ENCODE measurements at places on chromosomes 1 and 21.

GRCh38 chr1:87728169-87728568, 399.5 kb downstream of the LMO4 start:
- no peak overlapping the region for H3K4me3 ChIP-seq
- H3K27ac ChIP-seq: no peak overlapping the region
- DNase-seq: no peak
- H3K4me1 ChIP-seq: no peaks in the 10 kb centered on the region

DNA sequence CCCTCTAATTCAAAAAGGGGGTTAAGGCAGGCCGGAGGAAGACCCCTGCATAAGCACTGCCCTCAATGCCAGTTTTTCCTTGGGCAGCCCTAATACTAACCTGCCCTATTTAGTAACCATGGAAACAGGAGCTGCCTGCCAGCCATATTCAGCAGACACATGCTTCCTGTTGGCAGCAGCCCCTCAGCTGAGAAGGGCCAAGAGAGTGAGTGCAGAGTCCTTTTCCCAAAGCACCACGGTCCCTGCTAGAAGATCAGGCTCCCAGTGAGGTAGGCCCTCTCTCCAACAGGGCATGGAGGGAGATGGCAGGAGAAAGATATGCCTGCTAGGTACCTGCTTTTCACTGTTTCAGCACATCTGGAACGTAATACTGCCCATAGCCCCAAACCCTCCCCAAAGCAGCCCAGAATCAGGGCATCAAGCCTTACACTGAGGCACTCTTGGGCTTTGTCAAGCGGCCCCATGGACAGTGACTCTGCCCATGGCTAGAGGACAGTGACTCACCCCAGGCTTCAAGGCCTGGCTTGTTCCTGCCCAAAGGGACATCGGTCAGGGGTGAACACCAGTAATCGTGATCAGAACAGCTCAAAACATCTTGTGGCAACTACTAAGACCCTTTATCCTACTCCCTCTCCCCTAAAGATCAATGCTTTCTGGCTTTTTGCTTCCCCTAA, 64.5 kb downstream of the BCAR3 start:
- no peaks in the 10 kb centered on the region for H3K36me3 ChIP-seq
- H3K4me3 ChIP-seq: no peak overlapping the region
- no peak for DNase-seq
- H3K27me3 ChIP-seq: no peaks in the 10 kb centered on the region

DNA sequence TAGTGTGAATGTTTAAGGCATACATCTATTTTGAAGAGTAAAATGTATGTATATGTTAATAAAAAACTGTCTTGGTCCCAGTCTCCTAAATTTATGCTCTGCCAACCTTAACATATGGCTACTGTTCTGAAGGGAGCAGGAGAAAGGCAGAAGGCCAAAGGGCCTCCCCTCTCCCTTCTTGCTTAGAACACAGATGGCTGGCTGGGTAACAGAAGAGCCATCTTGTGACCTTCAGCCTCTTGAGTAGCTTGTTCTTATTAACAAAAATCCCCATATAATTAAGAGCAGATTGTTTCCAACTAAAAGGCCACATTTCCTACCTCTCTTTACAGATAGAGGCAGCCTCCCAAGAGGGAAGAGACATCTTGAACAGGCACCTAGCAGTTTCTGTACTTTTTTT, 36.1 kb downstream of the EPB41 start:
- no peaks in the 10 kb centered on the region for H3K27me3 ChIP-seq
- H3K4me3 ChIP-seq: no peak overlapping the region
- DNase-seq: no peak
- no peaks in the 10 kb centered on the region for H3K4me1 ChIP-seq
- H3K27ac ChIP-seq: no peak overlapping the region
- H3K36me3 ChIP-seq: no peaks in the 10 kb centered on the region

DNA sequence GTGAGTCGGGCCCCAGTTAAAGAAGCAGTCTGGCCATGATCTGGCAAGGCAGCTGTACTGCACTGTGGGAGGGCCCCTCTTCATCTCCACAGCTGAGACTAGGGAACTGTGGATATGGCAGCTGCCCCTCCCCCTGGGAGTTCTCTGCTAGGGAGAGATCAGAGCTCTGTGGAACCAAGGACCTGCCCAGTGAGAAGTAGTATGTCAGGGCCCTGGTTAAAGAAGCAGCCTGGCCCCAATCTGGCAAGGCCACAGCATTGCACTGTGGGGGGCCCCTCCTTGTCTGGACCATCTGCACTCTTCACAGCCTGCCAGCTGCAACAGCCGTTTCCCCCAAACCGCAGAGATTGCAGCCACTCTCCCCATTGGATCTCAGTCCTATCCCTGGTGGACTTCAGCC, 208.5 kb downstream of the DNAH14 start:
- H3K36me3 ChIP-seq: no peaks in the 10 kb centered on the region
- no peaks in the 10 kb centered on the region for H3K4me1 ChIP-seq
- no peak for DNase-seq
- H3K4me3 ChIP-seq: no peak overlapping the region
- no peaks in the 10 kb centered on the region for H3K27me3 ChIP-seq

- no peaks in the 10 kb centered on the region for H3K27me3 ChIP-seq
- DNase-seq: no peak
- H3K4me3 ChIP-seq: no peak overlapping the region
- H3K4me1 ChIP-seq: peaks cover 90% of the 10 kb centered on the region
- no peaks in the 10 kb centered on the region for H3K36me3 ChIP-seq
These were observed 38.5 kb downstream of the MAP3K7CL start for GRCh38 chr21:29168891-29169315.

GRCh38 chr1:202807451-202807925, 733 bp downstream of the KDM5B start:
- H3K4me3 ChIP-seq: peak overlapping the region; percentile 92
- H3K27me3 ChIP-seq: no peaks in the 10 kb centered on the region
- H3K27ac ChIP-seq: no peak overlapping the region
- peaks cover 53% of the 10 kb centered on the region for H3K4me1 ChIP-seq

GRCh38 chr1:230465691-230466090, 39.6 kb upstream of the PGBD5 start:
- peaks cover 2% of the 10 kb centered on the region for H3K27me3 ChIP-seq
- no peaks in the 10 kb centered on the region for H3K36me3 ChIP-seq
- H3K27ac ChIP-seq: no peak overlapping the region
- DNase-seq: no peak

DNA sequence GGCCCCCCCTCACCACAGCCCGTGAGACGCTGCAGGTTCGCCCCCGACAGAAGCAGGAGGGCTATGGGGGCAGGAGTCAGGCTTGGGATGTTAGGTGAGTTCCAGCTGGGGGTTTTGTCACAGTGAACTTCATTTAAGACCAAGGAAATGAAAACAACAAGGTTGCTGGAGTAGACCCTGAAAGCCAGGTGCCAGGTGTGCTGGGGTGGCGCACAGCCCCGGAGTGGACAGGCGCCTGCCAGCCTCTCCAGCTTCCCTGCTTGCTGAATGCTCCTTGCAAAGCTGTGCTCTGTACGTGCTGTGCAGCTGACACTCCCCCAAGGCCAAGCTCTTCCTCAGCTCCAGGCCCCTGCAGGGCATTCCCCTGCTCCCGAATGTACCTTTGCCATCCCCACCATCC, 102.4 kb downstream of the PGBD5 start:
- no peak overlapping the region for H3K27ac ChIP-seq
- H3K36me3 ChIP-seq: no peaks in the 10 kb centered on the region
- H3K4me1 ChIP-seq: no peaks in the 10 kb centered on the region
- no peaks in the 10 kb centered on the region for H3K27me3 ChIP-seq
- no peak overlapping the region for H3K4me3 ChIP-seq

GRCh38 chr21:44790368-44790767, 11.3 kb downstream of the UBE2G2 start:
- H3K27me3 ChIP-seq: no peaks in the 10 kb centered on the region
- peaks cover 20% of the 10 kb centered on the region for H3K36me3 ChIP-seq
- H3K27ac ChIP-seq: no peak overlapping the region
- DNase-seq: no peak

GRCh38 chr1:43835082-43836021, 98.2 kb upstream of the ARTN start:
- H3K4me3 ChIP-seq: peak overlapping the region; percentile 70
- DNase-seq: peak; percentile 46
- H3K36me3 ChIP-seq: no peaks in the 10 kb centered on the region
- no peak overlapping the region for H3K27ac ChIP-seq
- H3K27me3 ChIP-seq: no peaks in the 10 kb centered on the region
- H3K4me1 ChIP-seq: peaks cover 82% of the 10 kb centered on the region

DNA sequence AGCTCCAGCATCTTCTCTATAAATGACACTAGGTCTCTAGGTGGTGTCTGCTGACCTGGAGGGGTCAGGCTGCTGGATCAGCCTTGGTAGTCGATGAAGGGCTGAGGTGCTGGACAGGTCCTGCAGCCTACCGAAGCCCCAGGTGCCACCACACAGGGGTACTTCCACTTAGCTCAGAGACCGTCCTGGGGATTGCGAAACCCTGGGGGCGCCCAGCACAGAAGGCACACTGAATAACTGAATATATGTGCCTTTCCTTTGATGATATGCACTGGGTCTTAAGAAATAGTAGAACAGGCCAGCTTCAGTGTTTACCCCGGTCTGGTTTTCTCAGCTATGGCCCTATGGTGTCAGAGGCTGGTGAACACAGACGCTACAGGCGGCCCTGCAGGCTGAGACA, 10.9 kb downstream of the UBE2J2 start:
- no peak for DNase-seq
- H3K27me3 ChIP-seq: no peaks in the 10 kb centered on the region
- H3K36me3 ChIP-seq: peaks cover 64% of the 10 kb centered on the region
- H3K27ac ChIP-seq: no peak overlapping the region
- H3K4me1 ChIP-seq: peaks cover 15% of the 10 kb centered on the region
- H3K4me3 ChIP-seq: no peak overlapping the region

DNA sequence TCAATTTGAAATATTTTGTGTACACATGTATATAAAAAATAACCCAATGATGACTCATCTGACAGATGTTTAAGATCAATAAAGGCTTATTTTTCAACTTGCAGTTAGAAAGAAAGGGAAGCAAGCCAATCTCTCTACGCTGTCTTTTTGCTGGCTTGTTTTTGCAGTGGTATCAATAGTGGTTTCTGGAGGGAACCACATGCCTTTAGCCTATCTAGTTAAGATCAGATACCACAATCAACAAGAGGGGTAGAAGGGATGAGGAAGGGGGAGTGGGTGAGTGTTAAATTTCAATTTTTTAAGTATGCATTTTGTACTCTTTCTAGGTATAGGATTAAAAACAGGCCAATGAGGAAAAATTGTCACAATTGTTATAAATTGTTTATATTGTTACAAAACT, 276.2 kb downstream of the KCNH1 start:
- no peaks in the 10 kb centered on the region for H3K27me3 ChIP-seq
- DNase-seq: no peak
- no peak overlapping the region for H3K4me3 ChIP-seq
- H3K36me3 ChIP-seq: no peaks in the 10 kb centered on the region
- no peaks in the 10 kb centered on the region for H3K4me1 ChIP-seq

GRCh38 chr1:234709473-234710228, 99.7 kb upstream of the IRF2BP2 start:
- no peaks in the 10 kb centered on the region for H3K36me3 ChIP-seq
- peaks cover 52% of the 10 kb centered on the region for H3K4me1 ChIP-seq

- no peak overlapping the region for H3K4me3 ChIP-seq
- DNase-seq: no peak
- H3K27ac ChIP-seq: no peak overlapping the region
- peaks cover 40% of the 10 kb centered on the region for H3K27me3 ChIP-seq
These were observed 15.0 kb upstream of the SLC6A17 start for GRCh38 chr1:110135246-110135645.

- peaks cover 30% of the 10 kb centered on the region for H3K4me1 ChIP-seq
- H3K27me3 ChIP-seq: no peaks in the 10 kb centered on the region
These were observed 50.8 kb downstream of the SRRM1 start for GRCh38 chr1:24693827-24694379.

DNA sequence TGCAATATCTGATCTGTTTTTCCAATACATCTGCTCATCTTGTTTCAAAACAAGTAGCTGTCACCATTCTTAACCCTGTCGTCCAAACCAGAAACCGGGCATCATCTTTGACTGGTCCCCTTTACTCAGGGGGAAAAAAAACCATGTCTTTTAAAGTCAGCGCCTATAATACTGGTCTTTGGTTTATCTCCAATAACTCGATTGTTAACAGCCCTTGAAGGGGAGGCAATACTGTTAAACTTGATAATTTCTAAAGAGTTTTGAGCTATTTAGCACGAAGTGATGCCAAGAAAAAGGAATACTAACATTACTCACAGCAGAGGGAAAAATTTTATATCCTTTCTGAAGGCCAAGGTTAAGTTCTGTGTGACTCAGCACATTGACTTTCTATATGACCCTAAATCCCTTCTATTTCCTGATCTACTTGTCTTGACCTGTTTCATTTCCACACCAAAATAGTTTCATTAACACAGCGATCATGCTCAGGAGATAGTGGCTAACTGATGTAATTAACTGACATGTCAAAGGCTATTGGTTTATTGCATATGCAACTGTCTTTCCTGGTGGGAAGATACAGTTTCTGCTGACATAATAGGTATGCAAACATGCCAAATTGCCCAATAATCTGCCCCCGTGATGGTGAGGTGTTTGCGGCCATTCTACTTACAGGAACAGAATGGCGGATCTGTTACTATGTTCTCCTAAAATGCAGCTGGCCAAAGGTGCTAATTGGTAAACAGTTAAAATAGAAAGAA, 59.1 kb downstream of the NFIA start:
- peaks cover 31% of the 10 kb centered on the region for H3K4me1 ChIP-seq
- H3K27ac ChIP-seq: no peak overlapping the region
- no peak for DNase-seq
- no peak overlapping the region for H3K4me3 ChIP-seq
- H3K27me3 ChIP-seq: no peaks in the 10 kb centered on the region
- H3K36me3 ChIP-seq: no peaks in the 10 kb centered on the region

- H3K4me3 ChIP-seq: no peak overlapping the region
- no peaks in the 10 kb centered on the region for H3K36me3 ChIP-seq
- no peaks in the 10 kb centered on the region for H3K4me1 ChIP-seq
- H3K27ac ChIP-seq: no peak overlapping the region
These were observed 17.5 kb upstream of the PDIK1L start for GRCh38 chr1:26094076-26094669.

GRCh38 chr1:2382621-2383361, 8.6 kb downstream of the MORN1 start:
- H3K4me3 ChIP-seq: no peak overlapping the region
- H3K4me1 ChIP-seq: peaks cover 6% of the 10 kb centered on the region
- H3K36me3 ChIP-seq: no peaks in the 10 kb centered on the region
- no peak for DNase-seq

GRCh38 chr1:82317671-82318070, 516.9 kb downstream of the ADGRL2 start:
- no peak overlapping the region for H3K4me3 ChIP-seq
- H3K27me3 ChIP-seq: no peaks in the 10 kb centered on the region
- no peaks in the 10 kb centered on the region for H3K36me3 ChIP-seq
- H3K27ac ChIP-seq: no peak overlapping the region

- peak overlapping the region; percentile 11 for H3K27ac ChIP-seq
- no peak overlapping the region for H3K4me3 ChIP-seq
- H3K4me1 ChIP-seq: peaks cover 57% of the 10 kb centered on the region
- no peaks in the 10 kb centered on the region for H3K36me3 ChIP-seq
- H3K27me3 ChIP-seq: no peaks in the 10 kb centered on the region
- no peak for DNase-seq
These were observed 26.2 kb upstream of the CD1D start for GRCh38 chr1:158154501-158154900.
